ENCODE measurements at places on chromosomes 6 and 20.

GRCh38 chr20:22626496-22626895 lies 42.1 kb upstream of the FOXA2 start:
- H3K4me3 ChIP-seq: no peak overlapping the region
- no peaks in the 10 kb centered on the region for H3K4me1 ChIP-seq
- no peak for DNase-seq
- H3K36me3 ChIP-seq: no peaks in the 10 kb centered on the region

GRCh38 chr6:6411115-6411514 lies 90.7 kb upstream of the F13A1 start:
- no peaks in the 10 kb centered on the region for H3K36me3 ChIP-seq
- no peak overlapping the region for H3K27ac ChIP-seq
- no peak overlapping the region for H3K4me3 ChIP-seq
- no peaks in the 10 kb centered on the region for H3K4me1 ChIP-seq

DNA sequence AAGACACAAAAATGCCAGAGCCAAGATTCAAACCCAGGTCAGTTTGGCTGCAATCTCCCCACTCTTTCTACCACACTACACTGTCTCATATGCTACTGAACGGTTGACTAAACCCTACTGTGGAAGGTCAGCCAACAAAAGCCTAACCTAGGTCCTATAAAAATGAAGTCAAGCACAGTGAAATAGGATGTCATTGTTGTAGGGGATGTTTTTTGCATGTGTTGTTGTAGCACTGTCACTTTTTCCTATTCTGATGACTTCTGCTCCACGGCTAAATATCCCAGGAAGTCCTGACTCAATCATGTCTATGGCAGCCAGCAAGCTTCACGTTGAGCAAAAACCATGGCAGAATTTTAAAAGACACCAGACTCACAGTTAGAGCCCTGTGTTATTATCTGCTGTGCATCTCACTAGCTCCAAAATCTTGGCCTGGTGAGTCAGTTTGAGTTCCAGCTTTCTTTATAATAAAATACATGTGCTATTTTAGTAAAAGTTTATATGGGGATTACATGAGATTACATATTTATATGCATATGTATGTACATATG lies 322.1 kb upstream of the NT5E start:
- H3K27ac ChIP-seq: no peak overlapping the region
- H3K4me3 ChIP-seq: no peak overlapping the region
- no peak for DNase-seq
- no peaks in the 10 kb centered on the region for H3K4me1 ChIP-seq
- no peaks in the 10 kb centered on the region for H3K27me3 ChIP-seq

DNA sequence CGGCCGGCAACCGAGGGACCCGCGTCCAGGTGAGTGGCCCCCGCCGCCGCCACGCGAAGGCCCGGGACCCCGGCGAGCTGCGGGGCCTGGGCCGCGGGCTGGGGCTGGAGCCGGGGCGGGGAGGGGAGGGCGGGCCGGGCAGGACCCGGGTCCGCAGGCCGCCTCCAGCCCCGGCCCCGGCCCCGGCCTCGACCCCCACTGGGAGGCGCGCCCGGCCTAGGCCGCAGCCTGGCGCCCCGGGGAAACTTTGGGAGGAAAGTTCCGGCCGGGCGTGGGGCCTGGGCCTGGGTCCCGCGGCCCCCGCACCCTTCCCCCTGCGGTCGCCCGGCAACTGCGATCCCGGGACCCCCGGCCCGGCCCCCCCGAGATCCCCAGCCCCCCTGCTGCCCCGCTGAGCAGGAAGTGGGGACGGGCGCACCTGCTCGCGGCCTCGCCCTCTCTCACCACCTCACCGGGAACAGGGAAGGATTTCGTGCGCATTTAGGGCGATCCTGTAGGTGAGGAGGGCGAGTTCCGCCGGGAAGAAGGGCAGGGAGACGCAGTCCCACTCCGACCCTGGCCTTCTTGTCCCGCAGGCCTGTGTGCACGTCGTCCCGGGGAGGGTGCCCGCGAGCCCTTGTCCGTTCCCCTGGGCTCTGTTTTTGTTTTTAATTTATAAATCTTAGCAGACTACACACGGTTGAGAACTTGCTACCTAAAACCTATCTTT lies 402 bp downstream of the OSBPL2 start:
- H3K36me3 ChIP-seq: no peaks in the 10 kb centered on the region
- H3K27me3 ChIP-seq: no peaks in the 10 kb centered on the region
- no peak overlapping the region for H3K27ac ChIP-seq
- peak overlapping the region; percentile 90 for H3K4me3 ChIP-seq
- peaks cover 23% of the 10 kb centered on the region for H3K4me1 ChIP-seq

DNA sequence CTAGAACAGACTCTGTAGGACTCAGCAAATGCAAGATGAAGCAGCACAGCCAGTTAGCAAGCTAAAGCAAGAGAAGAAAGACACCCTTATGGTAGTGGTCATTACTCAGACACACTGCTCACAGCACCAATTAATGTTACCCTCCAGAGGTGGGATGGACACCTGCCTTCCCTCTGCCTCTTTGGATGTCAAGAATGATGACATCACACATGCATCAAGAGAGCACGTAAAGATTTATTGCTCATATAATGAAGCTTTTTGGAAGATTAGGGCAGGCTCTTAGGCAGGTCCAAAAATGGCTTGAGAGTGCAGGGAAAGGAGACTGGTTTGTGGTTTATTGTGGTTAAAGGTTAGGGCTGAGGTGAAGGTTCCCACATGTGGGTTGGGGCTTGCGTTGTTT lies 137.0 kb downstream of the PRDM13 start:
- DNase-seq: no peak
- no peaks in the 10 kb centered on the region for H3K36me3 ChIP-seq
- no peaks in the 10 kb centered on the region for H3K4me1 ChIP-seq
- H3K27ac ChIP-seq: no peak overlapping the region
- peaks cover 61% of the 10 kb centered on the region for H3K27me3 ChIP-seq

GRCh38 chr6:1911474-1911873 lies 301.8 kb downstream of the FOXC1 start:
- peaks cover 17% of the 10 kb centered on the region for H3K4me1 ChIP-seq
- H3K4me3 ChIP-seq: no peak overlapping the region
- H3K27me3 ChIP-seq: no peaks in the 10 kb centered on the region
- no peak for DNase-seq
- no peaks in the 10 kb centered on the region for H3K36me3 ChIP-seq
- H3K27ac ChIP-seq: no peak overlapping the region

DNA sequence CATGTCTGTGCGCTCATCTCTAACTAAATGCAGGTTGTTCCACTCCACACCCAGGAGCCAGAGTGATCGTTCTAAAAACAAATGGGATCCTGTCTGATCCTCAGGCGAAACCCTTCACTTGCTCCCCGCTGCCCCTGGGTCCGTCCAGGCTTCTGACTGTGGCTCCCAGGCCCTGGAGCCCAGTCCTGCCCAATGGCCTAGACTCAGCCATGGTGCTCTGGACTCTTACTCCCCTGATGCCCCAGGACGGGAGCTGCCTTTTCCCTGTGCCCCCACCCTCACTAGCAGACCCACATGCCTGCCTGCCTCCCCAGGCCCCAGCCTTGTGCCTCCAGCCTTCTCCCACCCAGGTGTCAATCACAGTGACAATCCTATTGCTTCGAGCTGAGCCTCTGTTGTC lies 256.7 kb downstream of the BMP7 start:
- no peak for DNase-seq
- H3K27me3 ChIP-seq: peaks cover 22% of the 10 kb centered on the region
- peaks cover 54% of the 10 kb centered on the region for H3K4me1 ChIP-seq
- no peak overlapping the region for H3K4me3 ChIP-seq
- no peak overlapping the region for H3K27ac ChIP-seq

GRCh38 chr20:16761305-16761829 lies 13.2 kb downstream of the OTOR start:
- H3K4me3 ChIP-seq: no peak overlapping the region
- no peaks in the 10 kb centered on the region for H3K4me1 ChIP-seq
- no peaks in the 10 kb centered on the region for H3K27me3 ChIP-seq
- peak; percentile 81 for DNase-seq

- no peak overlapping the region for H3K4me3 ChIP-seq
- H3K36me3 ChIP-seq: no peaks in the 10 kb centered on the region
- H3K27ac ChIP-seq: peak overlapping the region; percentile 74
These were observed 48.1 kb upstream of the MYL9 start for GRCh38 chr20:36493051-36493800.

DNA sequence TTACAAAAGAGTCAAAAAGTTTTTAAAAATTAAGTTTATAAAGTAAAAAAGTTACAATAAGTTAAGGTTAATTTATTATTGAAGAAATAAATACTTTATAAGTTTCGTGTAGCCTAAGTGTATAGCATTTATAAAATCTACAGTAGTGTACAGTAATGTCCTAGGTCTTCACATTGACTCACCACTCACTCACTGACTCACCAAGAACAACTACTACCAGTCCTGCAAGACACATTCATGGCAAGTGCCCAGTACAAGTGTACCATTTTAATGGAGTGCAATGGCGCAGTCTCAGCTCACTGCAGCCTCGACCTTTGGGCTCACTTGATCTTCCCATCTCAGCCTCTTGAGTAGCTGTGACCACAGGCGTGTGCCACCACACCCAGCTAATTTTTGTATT lies 128.2 kb downstream of the GPX5 start:
- H3K4me3 ChIP-seq: no peak overlapping the region
- no peak for DNase-seq
- peaks cover 22% of the 10 kb centered on the region for H3K27me3 ChIP-seq
- H3K36me3 ChIP-seq: no peaks in the 10 kb centered on the region
- no peaks in the 10 kb centered on the region for H3K4me1 ChIP-seq

DNA sequence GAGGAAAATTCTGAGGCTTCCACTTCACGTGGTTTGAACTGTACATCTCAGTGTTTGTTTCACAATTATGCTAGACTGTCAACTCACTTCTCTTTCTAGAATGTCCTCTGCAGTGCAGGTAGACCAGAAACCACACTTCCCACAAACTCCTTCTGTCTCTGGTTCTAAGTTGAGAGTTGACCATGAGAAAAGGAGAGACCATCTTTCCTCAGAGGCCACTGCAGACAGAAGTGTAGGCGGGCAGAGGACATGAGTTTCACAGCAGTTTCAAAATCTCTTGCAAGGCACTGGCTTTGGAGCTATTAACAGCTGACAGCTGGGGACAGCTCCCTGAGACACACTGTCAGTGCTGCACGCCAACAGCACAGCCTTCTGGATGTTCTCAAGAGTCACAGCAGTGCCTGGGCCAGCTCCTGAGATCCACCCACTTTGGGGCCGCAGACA lies 55.4 kb upstream of the MOXD1 start:
- H3K27ac ChIP-seq: no peak overlapping the region
- DNase-seq: peak; percentile 27
- no peaks in the 10 kb centered on the region for H3K27me3 ChIP-seq
- H3K4me3 ChIP-seq: no peak overlapping the region
- H3K36me3 ChIP-seq: peaks cover 4% of the 10 kb centered on the region

- H3K27ac ChIP-seq: peak overlapping the region; percentile 92
- peaks cover 29% of the 10 kb centered on the region for H3K4me1 ChIP-seq
- no peaks in the 10 kb centered on the region for H3K27me3 ChIP-seq
- peak overlapping the region; percentile 32 for H3K4me3 ChIP-seq
- no peaks in the 10 kb centered on the region for H3K36me3 ChIP-seq
These were observed 19.0 kb upstream of the UTRN start for GRCh38 chr6:144266091-144266649.

- no peak for DNase-seq
- H3K4me3 ChIP-seq: no peak overlapping the region
- peaks cover 32% of the 10 kb centered on the region for H3K27me3 ChIP-seq
- peaks cover 33% of the 10 kb centered on the region for H3K4me1 ChIP-seq
- no peak overlapping the region for H3K27ac ChIP-seq
These were observed 3.7 kb downstream of the ITPR3 start for GRCh38 chr6:33624856-33625255.

DNA sequence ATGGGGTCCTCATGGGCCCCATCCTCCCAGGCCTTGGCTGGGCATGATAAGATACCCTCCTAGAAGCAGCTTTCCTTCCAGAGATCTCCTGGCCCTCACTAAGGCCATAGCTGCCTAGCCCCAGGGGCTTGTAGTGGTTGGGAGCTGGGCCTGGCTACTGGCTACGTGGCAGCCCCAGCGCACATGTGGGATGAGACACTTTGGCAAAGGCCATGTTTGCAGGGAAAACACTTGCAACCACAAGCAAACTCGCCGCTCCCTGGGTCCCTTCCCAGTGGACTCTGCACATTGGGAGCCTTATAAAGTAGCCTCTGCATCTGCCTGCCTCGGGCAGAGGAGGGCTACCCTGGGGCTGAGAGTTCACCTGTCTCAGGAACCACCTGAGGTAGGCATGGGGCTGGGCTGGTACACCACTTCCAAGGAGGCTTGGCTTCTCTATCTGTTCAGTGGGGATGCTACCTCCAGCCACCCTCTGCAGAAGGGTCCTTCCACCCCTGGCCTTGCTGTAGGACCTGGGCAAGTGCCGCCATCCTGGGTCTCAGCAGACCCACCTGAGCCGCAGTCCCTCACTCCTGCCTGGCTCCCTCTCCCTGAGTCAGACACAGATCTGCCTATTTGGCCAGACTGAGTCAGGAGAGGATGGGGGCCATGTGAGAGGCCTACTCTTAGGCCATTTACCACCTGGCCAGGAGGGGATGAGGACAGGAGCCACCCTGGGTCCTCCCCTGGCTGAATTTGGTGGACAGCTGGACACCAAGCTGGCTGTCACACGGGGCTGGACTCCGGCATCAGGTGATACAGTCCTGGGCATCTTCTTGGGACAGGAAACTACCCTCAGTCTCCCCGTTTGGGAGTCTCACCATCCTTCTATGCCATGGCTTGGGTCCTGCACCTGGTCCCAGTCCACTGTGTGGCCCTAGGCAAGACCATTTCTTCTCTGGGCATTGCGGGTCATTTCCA lies at the start of gene BPIFB2:
BPIFB2 (plus strand) TSS at position 329 of the 960 bp plus-strand sequence. CDS start 871 bp downstream, outside the sequence.
- no peak within 1 kb of the TSS for H3K4me3 ChIP-seq
- no peak for DNase-seq
- H3K4me1 ChIP-seq: no peaks in the 10 kb centered on the region
- H3K27ac ChIP-seq: no peak within 1 kb of the TSS
- no peaks in the 10 kb centered on the region for H3K36me3 ChIP-seq

DNA sequence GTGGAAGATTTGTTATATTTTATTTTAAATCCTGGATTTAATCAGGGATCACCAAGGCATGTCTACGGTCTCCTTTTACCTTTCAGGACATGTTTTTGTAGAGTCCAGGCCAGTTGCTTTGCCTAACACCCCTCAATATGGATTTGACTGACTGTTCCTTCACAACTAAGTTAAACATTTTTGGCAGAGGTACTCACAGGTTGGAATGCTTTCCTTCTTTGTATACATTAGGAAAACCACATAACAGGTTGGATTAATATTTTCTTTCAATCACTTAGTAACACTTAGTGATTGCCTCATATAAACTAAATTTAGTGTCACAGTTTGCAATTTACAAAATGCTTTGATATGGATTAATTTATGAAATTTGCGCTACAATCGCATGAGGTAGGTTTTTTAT lies 64.5 kb downstream of the IPCEF1 start:
- no peaks in the 10 kb centered on the region for H3K27me3 ChIP-seq
- no peaks in the 10 kb centered on the region for H3K4me1 ChIP-seq
- H3K27ac ChIP-seq: no peak overlapping the region
- no peaks in the 10 kb centered on the region for H3K36me3 ChIP-seq
- no peak overlapping the region for H3K4me3 ChIP-seq

GRCh38 chr20:10863337-10864060 lies 189.7 kb upstream of the JAG1 start:
- DNase-seq: no peak
- no peak overlapping the region for H3K27ac ChIP-seq
- no peaks in the 10 kb centered on the region for H3K36me3 ChIP-seq
- H3K4me3 ChIP-seq: no peak overlapping the region
- no peaks in the 10 kb centered on the region for H3K27me3 ChIP-seq
